ENCODE measurements at places on chromosomes 13 and 19. TPM values are rescaled to one million over a fixed set of nuclear protein-coding genes. Genes with fewer than 3 reads are reported as not detected.

Gene NCR1
- 1.1 TPM for total RNA-seq

DNA sequence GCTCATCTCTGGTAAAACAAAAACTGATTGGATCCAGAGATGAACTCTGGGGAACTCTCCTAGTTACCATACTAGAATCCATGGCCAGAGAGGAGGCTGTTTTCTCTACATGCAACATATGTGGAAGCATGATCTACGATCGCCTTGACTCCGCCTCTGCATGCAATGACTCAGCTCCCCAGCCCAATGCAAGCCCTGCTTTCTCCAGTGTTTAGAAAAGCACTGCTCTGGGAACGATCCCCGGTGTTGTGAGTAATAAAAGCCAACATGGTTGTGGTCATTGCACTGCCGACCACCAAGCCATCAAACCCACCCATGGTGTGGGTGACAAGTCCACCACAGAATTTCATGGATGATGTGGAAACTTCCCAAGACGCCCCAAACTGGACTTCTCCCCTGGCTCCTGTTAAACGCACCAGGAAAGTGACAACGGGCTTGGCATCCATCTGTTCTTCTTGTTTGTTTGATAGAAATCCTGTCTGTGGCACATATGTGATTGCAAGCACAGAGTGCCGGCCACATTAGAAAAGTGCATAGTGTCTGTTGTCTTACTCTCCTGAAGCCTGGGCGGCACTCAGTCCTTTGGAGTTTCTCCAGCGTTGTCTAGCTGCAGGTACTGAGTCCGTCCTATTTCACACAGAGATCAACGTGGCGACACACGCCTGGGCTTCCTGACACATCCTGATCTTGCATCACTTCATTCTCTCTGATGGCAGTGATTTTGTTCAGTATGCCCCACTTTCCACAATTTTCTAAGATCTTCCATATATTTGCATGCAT is 36.4 kb upstream of the VSTM2B start:
- DNase-seq, result no peak
- no peak overlapping the region for H3K4me3 ChIP-seq
- no peaks in the 10 kb centered on the region for H3K36me3 ChIP-seq

Gene LGI4
- total RNA-seq, result 28.1 TPM

Gene OR7D2
- not detected for total RNA-seq

GRCh38 chr13:109897988-109898624 is 111.7 kb upstream of the IRS2 start:
- H3K27ac ChIP-seq, result no peak overlapping the region
- H3K36me3 ChIP-seq, result no peaks in the 10 kb centered on the region
- H3K4me1 ChIP-seq, result no peaks in the 10 kb centered on the region
- no peak overlapping the region for H3K4me3 ChIP-seq

GRCh38 chr13:102608974-102609373 is 12.2 kb downstream of the TPP2 start:
- DNase-seq, result no peak
- no peaks in the 10 kb centered on the region for H3K27me3 ChIP-seq
- no peak overlapping the region for H3K27ac ChIP-seq
- peaks cover 68% of the 10 kb centered on the region for H3K36me3 ChIP-seq
- no peaks in the 10 kb centered on the region for H3K4me1 ChIP-seq

DNA sequence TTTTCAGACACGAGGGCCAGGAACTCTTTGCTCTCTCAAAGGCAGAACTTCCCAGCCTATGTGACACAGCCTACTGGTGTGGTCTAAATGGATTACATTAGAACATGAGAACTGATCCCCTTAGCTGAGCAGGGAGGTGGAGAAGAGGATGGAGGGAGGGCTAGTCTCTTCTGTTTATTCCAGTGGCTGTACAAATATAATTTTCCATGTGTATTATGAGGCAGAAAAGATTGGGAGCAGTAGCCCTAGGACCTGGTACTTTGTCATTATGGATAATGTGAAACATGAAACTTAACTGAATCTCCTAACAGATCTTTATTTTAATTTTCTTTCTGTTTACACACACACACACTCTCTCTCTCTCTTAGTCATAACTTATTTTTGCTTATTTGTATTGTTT is 82.1 kb downstream of the WDFY2 start:
- no peak for DNase-seq
- no peak overlapping the region for H3K27ac ChIP-seq
- peaks cover 25% of the 10 kb centered on the region for H3K4me1 ChIP-seq
- no peaks in the 10 kb centered on the region for H3K27me3 ChIP-seq
- H3K36me3 ChIP-seq, result peaks cover 9% of the 10 kb centered on the region

DNA sequence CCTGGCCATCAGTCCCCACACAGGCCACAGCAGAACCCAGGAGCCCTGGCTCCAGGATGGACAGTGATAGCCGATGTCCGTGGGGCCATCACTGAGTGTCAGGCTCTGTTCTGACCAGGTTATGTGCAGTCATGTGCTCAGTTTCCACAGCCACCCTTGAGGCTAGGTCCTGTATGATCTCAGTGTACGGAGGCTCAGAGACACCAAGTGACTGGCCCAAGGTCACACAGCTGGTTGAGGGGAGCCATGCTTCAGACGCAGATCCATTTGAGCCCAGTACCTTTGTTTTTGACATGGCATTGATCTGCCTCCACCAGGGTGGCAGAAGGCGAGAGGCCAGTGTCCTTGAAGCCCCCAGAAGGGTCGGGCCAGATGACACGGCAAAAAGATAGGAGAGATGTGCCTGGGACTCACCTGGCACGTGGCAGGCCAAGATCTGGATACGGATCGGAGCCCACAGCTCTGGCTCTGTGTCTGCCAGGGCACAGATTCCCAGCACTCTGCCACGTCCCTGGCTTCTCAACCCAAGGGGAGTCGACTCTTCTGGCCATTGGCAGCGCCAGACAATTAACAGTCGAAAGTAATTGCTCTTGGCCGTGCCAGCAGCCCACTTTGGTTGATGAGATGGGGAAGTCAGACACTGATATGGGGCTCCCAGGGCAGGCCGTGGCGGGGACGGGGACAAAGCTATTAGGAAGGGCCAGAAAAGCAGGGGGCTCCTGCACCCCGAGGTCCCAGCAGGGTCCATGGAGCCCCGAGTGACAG is 15.6 kb downstream of the EVI5L start:
- H3K4me1 ChIP-seq, result no peaks in the 10 kb centered on the region
- DNase-seq, result no peak
- no peaks in the 10 kb centered on the region for H3K27me3 ChIP-seq
- H3K36me3 ChIP-seq, result peaks cover 14% of the 10 kb centered on the region

DNA sequence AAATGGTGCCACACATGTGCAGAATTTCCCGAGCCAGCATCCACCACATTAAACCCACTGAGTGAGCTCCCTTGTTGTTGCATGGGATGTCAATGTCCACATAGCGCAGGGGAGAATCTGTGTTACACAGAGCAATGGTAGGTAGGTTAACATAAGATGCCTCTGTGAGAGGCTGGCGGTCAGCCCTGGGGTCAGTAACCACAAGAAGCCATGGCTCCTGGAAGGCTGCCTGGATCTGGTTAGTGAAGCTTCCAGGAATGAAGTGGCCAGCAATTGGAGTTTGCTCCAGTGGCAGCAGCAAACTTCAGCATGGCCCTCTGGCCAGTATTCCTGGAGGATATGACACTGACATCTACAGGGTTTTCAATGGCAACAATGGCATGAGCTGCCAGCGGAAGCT is 37.0 kb upstream of the PCDH9 start:
- DNase-seq, result no peak
- no peaks in the 10 kb centered on the region for H3K27me3 ChIP-seq
- no peak overlapping the region for H3K4me3 ChIP-seq
- no peak overlapping the region for H3K27ac ChIP-seq
